Activated naive CD8-positive, alpha-beta T cell treated with anti-CD3 and anti-CD28 coated beads, Interleukin-2, amount 10 ng/mL, durations not matched to agents 7 days and 5 days (primary cell): ENCODE measurements at places on chromosomes 11 and 22. TPM values are rescaled to one million over a fixed set of nuclear protein-coding genes. Genes with fewer than 3 reads are reported as not detected.

The OR2AT4 gene
- total RNA-seq: not detected

The SEPTIN3 gene
- 0.42 TPM for total RNA-seq

The RIMBP3C gene
- total RNA-seq: 1.1 TPM

The KRTAP5-10 gene
- not detected for total RNA-seq

The SIK2 gene
- 12.9 TPM for total RNA-seq

The CST6 gene
- not detected for total RNA-seq

The VSIG10L2 gene
- total RNA-seq: not detected

The TRIM48 gene
- total RNA-seq: not detected

The CHADL gene
- 0.45 TPM for total RNA-seq
